ENCODE measurements at places on chromosomes 7 and 10.

- DNase-seq = no peak
Observed at GRCh38 chr7:100220586-100221230, 959 bp downstream of the PVRIG start.

DNA sequence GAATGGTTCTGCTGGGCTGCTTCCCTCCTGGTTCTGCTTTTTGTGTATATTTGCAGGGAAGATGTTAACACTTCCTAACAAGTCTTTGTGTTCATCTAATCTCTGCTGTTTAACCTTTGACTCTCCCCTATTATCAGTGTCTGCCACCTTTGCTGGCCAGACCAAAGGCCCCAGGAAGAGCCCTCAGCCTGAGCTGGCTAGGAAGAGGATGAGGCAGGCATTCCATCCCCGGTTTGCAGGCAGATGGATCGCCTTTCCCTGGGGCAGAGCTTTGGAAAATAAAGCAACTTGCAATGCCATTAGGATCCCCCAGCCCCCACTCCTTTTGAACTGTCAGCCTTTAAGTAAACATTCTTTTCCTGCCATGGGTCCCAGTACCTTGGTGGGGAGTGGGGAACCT lies 19.0 kb downstream of the DPCD start:
- DNase-seq = no peak

DNA sequence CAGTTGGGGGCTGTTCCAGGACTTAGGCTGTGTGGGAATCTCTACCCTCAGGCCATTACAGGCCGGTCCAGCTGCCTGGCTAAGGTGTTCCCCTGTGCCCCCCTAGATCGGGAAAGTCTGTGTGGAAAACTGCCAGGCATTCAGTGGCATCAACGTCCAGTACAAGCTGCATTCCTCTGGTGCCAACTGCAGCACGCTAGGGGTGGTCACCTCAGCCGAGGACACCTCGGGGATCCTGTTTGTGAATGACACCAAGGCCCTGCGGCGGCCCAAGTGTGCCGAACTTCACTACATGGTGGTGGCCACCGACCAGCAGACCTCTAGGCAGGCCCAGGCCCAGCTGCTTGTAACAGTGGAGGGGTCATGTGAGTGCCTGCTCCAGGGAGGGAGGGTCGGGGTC lies 27.1 kb upstream of the CSGALNACT2 start:
- DNase-seq = no peak

GRCh38 chr10:100622946-100623345 lies 87.2 kb downstream of the HIF1AN start:
- DNase-seq = no peak

DNA sequence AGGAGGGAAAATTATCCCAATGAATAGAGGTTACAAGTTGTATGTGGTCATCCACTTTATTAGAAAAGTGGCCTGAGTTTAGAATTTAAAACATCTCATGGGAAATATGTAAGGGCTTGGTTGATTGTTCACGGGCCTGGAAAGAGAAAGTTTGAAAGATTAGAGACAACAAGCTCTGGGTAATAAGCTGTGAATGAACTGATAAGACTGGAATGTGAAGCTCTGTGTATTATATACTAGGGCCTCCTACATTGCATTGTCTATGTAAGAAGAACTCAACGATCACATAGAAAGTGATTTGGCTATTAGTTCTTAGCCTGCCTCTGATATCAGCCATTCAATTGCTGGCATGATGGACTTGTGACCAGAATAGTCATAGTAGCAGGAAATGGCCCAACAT lies 199.2 kb upstream of the MAGI2 start:
- DNase-seq = no peak

DNA sequence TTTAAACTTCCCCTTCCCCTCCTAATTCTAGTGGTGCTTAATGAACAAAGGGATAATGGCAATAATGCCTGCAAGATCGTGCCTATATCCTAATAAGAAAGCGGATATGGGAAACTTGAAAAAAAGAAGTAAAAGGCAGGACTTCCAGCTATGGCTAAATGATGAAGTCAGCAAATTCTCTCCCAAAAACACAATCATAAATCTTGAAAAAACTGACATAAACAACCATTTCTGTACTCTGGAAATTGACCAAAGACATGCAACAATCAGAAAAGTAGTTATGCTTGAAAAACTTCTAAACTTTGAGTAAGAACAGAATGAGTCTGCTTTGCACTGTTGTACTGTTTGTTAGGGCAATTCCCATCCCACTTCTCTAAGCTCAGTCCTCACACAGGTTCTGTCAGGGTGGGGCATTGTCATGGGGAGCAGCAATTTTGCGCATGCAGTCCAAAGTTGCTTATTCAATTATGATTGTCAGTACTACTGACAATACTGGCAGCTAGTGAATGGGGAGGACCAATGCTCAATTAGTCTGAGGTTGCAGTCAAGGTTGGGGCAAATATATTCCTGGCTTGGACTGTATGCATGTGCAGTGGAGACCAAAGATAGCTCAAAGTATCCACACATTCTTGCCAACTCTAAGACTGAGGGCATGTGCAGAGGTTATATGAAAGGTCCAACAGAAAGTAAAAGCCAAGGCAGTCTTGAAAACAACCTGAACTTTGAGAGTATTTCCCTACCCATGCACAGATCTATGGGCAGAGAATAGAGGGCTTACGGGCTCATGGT lies 34.1 kb upstream of the ARHGAP22 start:
- DNase-seq = no peak

- no peak for DNase-seq
Observed at GRCh38 chr7:106331441-106332175, 46.8 kb upstream of the NAMPT start.

DNA sequence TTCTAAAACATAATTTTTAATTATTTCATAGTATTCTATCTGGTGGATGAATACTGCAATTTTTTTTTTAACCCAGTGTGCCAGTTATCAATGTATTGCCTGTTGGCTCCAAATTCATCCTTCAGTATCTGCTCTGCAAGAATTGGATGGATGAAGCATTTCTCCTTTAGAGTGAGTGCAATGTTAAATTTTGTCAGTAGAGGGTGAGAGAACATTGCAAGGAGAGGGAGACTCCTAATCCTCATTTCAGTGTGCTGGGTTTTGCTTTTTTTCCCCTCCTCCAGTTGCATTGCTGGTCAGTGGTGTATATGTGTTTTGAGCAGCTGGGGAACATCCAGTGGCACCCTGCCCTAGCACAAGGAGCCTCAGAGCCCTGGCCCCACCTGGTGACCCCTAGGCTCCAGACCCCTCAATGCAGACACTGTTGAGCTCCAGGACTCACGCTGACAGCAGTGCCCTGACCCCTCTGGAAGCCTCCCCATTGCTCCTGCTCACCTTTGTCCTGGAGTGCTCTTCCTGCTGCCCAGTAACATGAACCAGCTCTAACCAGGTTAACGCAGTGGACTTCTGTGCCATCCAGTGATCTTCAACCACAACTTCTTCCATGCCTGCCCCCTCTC lies 199.4 kb downstream of the USP6NL start:
- DNase-seq = no peak

- no peak for DNase-seq
Observed at GRCh38 chr10:129725482-129725881, 238.6 kb downstream of the EBF3 start.

- peak; percentile 46 for DNase-seq
Observed at GRCh38 chr7:135168001-135168400, 2.5 kb downstream of the CYREN start.

GRCh38 chr7:23306936-23307521 lies 7.9 kb downstream of the MALSU1 start:
- no peak for DNase-seq

- DNase-seq = no peak
Observed at GRCh38 chr7:19984231-19984632, 210.8 kb upstream of the TMEM196 start.

- DNase-seq = no peak
Observed at GRCh38 chr10:132563485-132564248, 26.1 kb downstream of the INPP5A start.

DNA sequence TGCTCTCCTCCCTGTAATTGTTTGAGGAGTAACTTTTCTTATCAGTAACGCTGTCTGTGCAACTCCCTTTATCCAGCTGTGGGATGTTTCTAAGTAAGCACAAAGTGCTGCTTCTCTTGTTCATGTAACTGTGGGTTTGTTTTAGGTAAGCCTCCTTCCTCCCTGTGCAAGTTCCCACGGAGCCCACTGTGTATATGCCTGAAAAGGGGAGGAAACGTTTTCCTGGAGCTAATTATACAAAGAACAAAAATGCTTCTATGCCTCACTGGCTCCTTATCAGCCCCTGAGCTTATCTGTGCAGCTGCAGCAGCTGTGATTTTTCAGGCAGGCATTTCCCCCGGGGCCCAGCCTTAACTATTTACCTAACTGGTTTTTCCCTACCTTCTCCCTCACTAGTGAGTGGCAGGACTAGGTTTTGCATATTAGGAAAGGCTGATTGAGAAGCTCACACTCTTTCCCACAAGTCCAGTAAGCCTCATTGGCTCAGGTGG lies 593.4 kb upstream of the GHITM start:
- DNase-seq = no peak

- DNase-seq = peak; percentile 59
Observed at GRCh38 chr10:133388973-133389818, 4.8 kb upstream of the MTG1 start.

GRCh38 chr10:1659221-1659791 lies 78.0 kb downstream of the ADARB2 start:
- no peak for DNase-seq

DNA sequence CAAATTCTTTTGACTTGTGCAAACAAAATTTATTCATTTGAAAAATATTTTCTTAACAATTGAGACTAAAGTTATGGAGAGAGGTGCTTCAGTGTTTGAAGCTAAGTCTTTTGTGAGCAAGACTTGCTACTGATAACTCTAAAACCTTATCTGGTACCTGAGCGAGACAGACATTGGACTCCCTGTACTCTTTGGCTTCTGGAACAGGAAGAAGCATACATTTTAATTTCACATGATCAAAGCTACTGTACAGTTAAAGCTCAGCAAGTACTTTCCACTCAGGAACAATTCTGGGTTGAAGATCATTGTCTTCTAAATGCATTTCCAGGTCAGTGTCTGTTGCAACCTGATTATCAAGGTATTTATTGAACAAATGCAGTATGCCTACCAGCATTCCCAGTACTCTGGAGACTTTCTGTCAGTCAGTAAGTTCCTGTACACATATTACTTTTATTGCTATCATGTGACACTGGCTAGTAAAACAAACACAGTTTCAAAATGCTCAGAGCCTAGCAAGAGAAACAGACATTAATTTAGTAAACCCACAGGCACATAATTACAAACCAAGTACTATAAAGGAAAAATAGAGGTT lies 42.4 kb downstream of the CABCOCO1 start:
- DNase-seq = no peak

DNA sequence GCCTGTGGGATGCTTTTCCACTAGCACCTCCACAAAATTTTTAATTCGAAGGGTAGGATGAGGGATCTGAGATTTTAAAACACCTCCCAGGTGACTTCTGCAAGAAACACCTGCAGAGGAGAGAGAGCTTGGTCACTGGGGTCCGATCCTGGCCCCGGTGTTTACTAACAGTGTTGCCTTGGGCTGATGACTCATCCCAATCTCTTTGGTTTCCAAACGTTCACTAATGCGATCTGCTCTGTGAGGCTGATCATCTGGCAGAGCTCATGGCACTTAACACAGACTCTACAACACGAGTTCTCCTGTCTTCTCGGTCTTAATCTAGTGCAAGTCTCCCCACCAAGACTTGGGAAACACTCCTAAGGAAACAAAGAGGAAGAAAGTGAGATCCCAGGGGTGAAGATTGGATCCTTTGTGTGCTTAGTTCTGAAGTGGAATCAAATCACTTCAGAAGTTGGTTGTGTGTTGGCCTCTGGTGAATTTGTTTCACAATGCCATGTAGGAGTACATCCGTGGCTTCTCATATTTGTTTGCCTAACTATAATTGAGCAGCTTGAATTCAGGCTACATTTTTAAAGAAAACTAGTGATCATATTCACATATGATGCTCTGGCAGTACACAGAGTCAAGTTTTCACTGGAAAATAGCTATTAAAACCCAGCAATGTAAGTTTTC lies 407.9 kb downstream of the NRG3 start:
- DNase-seq = no peak

GRCh38 chr10:93767724-93768399 lies 10.1 kb downstream of the LGI1 start:
- no peak for DNase-seq

GRCh38 chr10:48187713-48188485 lies 86.6 kb downstream of the FRMPD2 start:
- no peak for DNase-seq

DNA sequence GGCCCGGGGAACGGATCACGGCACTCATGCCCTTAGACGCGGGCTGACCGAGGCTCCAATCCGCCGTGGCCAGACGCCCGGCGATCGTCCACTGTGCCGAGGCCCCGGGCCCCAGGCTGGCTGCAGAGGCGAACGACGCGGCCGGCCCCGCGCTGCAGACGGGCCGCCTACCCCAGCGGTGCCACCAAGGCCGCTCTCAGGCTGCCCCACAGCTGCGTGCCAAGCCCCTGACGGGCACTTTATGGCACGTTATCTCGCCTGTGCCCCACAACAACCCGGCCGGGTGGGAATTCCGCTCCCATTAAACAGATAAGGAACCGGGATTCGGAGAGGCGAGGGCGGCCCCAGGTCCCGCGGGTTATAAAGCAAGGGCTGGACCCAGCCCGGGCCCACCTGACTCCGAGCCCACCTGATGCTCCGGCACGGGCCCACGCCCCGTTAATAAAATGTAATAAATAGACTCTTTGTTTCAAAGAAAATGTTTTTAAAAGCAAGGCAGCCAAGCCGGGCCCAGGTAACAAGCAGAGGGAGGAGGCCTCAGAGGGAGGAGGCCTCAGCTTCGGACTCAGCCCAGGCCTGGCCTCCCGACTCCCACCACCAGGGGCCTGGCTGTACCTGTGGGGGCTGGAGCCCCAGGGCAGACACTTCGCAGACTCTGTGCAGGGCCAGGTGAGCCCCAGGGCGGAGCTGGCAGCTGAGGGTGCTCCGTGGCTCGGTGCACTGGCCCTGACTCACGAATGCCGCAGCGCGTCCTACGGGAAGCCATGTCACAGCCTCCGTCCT lies 79.7 kb downstream of the FOXL3 start:
- DNase-seq = no peak

- DNase-seq = no peak
Observed at GRCh38 chr7:84389242-84389641, 194.7 kb upstream of the SEMA3A start.

GRCh38 chr7:73974101-73974947 lies 53.6 kb upstream of the ELN start:
- no peak for DNase-seq

DNA sequence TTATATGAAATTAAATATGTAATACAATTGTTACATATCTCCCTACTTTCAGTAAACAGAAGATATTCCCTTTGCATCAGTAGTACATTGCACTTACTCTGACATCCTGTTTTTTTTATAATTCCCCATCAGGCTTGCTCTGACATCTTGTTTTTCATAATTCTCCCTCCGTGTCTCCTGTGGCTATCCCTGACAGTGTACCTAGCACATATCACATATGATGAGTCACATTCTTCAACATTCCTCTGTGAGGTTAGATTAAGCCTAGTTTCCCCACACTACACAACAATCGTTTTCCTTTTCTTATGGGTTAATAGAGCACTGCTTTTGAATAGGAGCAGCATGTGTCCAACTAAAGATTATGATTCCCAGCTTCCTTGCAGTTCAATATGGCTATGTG lies 250.6 kb upstream of the NPVF start:
- no peak for DNase-seq
